CD8-positive, alpha-beta memory T cell (primary cell): ENCODE measurements at places on chromosomes 6 and 20. TPM values are rescaled to one million over a fixed set of nuclear protein-coding genes. Genes with fewer than 3 reads are reported as not detected.

Gene TAAR5
- polyA plus RNA-seq = not detected

Gene FKBP1C
- polyA plus RNA-seq = not detected

Gene ACSS2
- 5.3 TPM for polyA plus RNA-seq

Gene HLA-DQB2
- polyA plus RNA-seq = 5.0 TPM

Gene CD83
- 3.2 TPM for polyA plus RNA-seq

Gene SPEF1
- not detected for polyA plus RNA-seq

Gene DNAH8
- not detected for polyA plus RNA-seq

Gene ANGPT4
- polyA plus RNA-seq = not detected

Gene PGC
- polyA plus RNA-seq = not detected
